ENCODE measurements at places on chromosomes 13 and 19. TPM values are rescaled to one million over a fixed set of nuclear protein-coding genes. Genes with fewer than 3 reads are reported as not detected.

RGS9BP gene
- total RNA-seq: 0.72 TPM

- peak; percentile 100 for DNase-seq
Observed at GRCh38 chr19:49680421-49681351, 3.6 kb downstream of the PRMT1 start.

- peak; percentile 80 for DNase-seq
Observed at GRCh38 chr13:36130552-36131221, 495 bp downstream of the DCLK1 start.

GRCh38 chr19:12955996-12956395 lies 1.0 kb downstream of the GADD45GIP1 start:
- peak; percentile 69 for DNase-seq

DNA sequence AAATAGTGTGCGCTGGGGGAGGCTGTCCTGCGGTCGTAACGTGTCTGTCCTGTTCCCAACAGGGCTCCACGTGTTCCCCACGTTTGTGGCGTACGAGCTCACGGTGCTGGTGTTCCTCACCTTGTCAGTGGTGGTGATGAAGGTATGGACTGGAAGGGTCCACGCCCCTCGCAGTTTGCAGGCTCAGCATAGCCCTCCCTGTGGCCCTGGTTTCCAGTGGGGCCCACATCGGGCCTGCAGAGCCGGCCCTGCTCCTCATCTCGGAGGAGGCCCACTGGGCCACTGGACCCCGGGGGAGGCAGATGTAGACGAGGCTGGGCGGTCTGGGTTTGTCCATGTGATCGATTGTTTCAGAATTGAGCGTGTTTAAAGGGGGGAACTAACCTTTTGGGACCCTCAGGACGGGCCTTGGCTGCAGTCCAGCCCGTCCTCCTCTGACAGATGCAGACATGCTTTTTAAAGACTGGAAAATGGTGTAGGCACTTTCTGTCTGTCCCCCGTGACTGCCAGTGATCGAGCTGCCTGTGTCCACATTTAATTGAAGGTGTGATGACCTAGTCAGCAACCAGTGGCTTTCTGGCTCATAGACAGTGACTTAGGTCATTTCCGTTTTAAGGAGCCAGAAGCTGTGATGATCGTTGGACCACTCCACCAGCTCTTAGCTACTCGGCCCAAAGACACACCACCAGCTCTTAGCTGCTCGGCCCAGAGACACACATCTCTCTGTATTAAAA lies 37.1 kb upstream of the TFDP1 start:
- DNase-seq: peak; percentile 68

DNA sequence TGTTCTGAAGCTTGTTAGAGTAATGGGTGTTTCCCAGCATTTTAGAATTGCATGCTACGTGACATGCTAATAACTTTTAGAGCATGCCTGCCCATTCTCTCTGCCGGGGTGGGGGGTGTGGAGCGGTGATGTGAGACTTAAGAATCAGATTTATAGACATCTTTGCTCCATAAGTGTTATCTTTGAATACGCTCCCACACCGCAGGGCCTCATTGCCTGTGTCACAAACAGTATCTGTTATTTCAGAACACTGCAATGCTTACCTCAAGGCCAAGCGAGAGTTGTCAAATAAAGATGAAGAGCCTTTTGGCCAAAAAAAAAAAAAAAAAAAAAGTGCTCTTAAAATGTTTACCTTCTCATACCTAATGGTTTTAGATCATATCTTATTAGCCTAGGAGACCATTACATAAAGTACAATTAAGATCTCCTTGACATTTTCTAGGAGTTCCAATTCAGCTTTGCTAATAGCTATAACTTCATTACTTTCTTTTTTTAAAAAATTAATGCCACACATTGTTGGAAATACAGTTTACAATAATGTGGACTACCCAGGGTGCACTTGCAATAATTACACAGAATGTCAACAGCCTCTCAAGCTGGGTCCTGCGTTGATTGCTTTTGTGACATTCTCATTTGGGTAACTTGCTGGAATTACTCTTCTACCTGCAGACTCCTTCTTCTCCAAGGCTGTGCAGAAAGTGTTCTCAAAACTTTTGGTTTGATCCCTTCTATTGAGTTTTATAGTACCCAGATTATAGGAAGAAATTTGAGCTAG lies 525.3 kb downstream of the KLF12 start:
- no peak for DNase-seq

DNA sequence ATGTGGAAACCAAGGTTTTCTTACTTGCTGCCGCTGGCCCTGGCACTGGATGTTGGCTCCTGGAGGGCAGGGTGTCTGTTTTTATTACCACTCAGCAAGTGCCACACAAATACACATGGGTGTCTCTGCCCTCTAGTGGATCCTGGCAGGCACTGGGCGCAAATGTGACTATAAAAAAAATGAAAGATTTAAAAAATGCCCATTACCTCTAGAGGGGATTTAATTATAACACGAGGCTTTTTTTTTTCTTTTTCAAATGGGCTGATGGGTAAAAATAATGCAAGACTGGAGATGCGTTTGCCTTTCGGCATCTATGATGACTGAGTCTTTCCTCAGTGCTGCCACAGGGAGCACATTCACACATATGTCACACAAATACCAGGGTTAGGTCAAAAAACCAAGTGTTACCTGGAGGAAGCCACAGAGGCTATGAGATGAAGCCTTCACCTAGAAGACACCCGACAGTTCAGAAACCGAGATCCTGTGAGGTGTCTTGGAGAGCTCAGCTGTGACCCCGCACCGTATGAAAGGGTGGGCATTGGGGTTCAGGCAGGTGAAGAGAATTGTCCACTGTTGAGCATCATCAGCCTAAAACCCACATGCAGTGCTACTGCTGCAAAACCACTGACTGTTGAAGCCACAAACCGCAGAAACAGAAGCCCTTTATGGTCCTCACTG lies 25.7 kb downstream of the CHAMP1 start:
- DNase-seq: peak; percentile 58

GRCh38 chr13:21971662-21972621 lies 301.1 kb downstream of the FGF9 start:
- no peak for DNase-seq

DNA sequence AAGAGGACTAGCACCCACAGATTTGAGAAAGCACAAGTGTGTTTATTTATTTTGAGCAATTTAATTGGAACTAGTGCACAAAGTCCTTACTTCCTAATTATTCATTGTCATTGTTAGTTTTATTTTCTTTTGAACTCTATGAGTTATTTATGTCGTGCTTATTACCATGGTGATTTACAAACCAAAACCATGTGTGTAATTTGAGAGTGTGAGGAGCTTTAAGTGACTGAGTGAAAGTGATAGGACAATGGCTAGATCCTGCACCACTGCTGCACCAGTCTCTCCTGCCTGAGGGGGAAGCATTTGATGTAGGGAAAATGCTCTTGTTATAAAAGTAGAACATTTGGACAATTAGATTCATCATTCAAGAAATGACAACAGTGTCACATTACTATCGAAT lies 172.3 kb upstream of the KLF12 start:
- DNase-seq: no peak

DNA sequence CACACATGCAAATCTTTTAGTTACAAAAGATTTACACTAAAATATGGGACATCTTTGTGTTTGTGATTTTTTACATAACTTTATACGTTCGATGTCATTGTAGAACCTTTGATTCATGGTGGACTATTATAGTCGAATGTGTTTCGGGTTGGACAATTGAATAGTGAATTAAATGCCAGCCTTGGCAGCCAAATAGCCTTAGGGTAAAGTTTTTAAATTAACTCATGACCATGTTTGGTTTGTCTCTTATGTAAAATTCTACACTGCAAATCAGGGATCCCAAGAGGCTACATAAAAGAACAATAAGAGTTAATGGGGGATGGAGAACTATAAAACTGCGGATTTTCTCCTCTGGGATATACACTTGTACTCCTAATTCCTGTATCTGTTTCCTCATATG lies 1735.6 kb upstream of the SPRY2 start:
- no peak for DNase-seq

GRCh38 chr13:106635616-106636015 lies 67.7 kb upstream of the ARGLU1 start:
- DNase-seq: no peak
